ENCODE measurements at places on chromosomes 12 and 14.

- no peak for DNase-seq
Observed at GRCh38 chr12:96039516-96039915, 4.1 kb upstream of the LTA4H start.

DNA sequence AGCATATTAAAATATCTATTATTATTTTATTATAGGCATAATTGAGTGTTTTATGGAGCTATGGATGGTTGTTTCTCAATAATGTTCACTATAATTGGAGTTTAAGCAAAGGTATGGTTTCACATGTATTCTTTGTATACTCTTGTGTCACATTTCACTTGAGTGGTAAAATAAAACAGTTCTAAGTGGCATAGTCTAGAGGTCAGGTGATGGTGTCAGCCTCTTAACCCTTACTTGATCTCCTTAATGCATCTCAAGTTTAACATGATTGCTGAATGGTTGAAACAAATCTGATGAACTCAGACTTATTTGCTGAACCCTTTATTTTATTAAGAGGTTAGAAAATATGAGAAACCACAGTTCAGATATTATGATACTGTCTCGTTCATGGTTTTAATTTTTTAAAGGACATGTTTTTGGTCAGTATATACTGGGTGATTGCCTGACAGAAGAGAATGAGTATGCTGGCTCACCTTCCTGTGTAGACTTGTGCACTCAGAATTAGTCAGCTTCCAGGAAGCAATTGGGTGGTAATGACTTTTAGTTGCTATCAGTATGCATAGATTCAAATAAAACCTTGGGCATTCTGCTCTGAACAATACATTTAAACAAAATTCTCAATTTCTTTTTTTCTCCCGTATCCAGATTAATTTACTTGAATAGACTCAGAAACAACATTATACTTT, 464.6 kb downstream of the PCNX1 start:
- no peak for DNase-seq

GRCh38 chr12:127459166-127459565, 807.8 kb upstream of the TMEM132C start:
- no peak for DNase-seq

DNA sequence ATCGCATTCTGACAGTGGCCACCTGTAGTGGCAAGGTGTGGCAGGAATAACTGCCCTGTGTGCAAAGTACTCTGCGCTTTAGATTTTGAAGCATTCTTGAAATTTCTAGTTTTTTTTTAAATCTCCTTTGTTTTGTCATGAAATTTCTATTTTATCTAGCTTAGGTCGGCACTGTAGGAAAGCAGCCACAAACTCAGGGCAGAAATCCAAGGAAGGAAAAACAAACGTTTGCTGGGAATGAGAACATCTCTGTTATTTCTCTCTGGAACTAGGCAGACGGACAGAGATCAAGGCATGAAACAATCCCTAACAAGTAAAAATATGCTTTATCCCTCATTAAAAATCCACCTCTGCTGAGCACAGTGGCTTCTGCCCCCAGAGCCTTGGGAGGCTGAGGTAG, 1.3 kb upstream of the NR2C1 start:
- no peak for DNase-seq
